ENCODE measurements at places on chromosomes 2 and 18.

- no peak for DNase-seq
Observed at GRCh38 chr2:132522901-132523300, 106.3 kb downstream of the GPR39 start.

DNA sequence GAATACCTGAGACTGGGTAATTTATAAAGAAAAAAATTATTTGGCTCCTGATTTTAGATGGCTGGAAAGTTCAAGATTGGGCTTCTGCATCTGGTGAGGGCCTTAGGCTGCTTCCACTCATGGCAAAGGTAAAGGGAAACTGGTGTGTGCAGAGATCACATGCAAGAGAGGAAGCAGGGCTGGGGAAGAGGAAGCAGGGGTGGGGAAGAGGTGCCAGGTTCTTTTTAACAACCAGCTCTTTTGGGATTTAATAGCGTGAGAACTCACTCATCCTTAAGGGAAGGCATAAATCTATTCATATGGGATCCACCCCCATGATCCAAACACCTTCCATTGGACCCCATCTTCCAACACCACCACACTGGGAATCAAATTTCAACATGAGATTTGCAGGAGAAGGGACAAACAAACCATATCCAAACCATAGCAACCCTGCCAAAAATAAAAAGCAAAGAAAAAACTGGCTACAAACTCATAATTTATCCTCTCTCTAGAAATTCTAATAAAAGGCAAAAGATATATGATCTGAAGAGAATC is 30.4 kb downstream of the PRKRA start:
- no peak for DNase-seq

DNA sequence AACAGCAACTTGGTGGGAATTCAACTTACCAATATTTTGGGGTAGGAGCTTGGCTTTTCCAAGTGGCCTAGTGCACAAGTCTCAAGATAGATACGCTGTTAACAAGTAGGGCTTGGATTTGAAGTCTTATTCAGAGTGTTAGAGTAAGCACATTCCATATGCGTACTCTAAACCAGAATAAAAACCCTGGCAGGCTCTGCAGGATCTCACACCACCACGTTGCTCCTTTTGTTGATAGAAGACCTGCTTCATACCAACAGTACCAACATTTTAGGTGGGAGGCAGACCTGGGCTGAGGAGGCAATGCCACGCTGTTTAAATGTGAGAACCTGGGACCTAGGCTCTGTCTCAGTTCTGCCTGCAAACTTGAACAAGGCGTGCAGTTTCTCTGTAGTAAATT is 214.0 kb downstream of the RNF144A start:
- DNase-seq: no peak

DNA sequence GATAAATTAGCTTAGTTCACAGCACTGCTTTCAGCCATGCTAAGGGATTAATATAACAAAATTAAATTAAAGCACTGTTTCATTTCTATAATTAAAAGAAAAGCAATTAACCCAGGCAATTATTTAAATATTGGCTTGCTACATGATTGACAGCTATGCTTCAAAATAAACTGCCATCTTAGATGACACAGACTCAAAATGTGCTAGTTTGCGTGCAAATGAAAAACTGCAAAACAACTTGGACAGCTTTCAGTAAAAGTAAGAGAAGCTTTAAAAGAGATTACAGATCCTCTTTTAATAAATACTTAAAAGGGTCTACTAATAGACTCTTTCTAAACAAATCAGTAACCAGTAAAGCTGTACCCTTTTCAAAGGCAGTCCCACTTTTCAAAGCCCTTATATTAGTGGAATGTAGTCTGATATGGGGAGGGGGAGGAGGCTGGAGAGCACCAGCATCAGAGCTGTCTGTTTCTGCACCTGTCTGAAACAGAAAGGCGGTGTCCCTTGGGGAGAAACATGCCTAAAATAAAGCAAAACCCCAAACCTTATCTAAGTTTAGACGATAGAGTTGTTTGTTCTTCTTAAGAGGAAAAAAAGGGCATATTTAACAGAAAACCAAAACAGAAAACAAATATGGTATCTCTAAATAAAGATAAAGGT is 20.8 kb downstream of the EIF2AK3 start:
- peak; percentile 70 for DNase-seq

Measured in germinal center (tissue), 1 donor.